Spinal cord (tissue), 10 donors: ENCODE measurements at places on chromosomes 13 and 19. TPM values are rescaled to one million over a fixed set of nuclear protein-coding genes. Genes with fewer than 3 reads are reported as not detected.

MYO1F gene
- polyA plus RNA-seq: 19.3 TPM

VMAC gene
- polyA plus RNA-seq: 4.7 TPM

ZNF615 gene
- 15.4 TPM for polyA plus RNA-seq

LIPE gene
- 29.4 TPM for polyA plus RNA-seq

SOX1 gene
- polyA plus RNA-seq: 8.0 TPM

IGFL1 gene
- not detected for polyA plus RNA-seq

ATP4B gene
- 2.6 TPM for polyA plus RNA-seq

ZBTB32 gene
- polyA plus RNA-seq: 0.14 TPM

VRK3 gene
- polyA plus RNA-seq: 48.1 TPM

JSRP1 gene
- polyA plus RNA-seq: 0.90 TPM

WDR62 gene
- 4.8 TPM for polyA plus RNA-seq

BEST2 gene
- not detected for polyA plus RNA-seq

ZNF700 gene
- polyA plus RNA-seq: 10.9 TPM

NALCN gene
- polyA plus RNA-seq: 24.9 TPM

GZMM gene
- polyA plus RNA-seq: 0.68 TPM

PALM gene
- polyA plus RNA-seq: 237 TPM

C19orf73 gene
- polyA plus RNA-seq: 2.3 TPM

KLK4 gene
- polyA plus RNA-seq: 1.9 TPM

TNFSF13B gene
- 1.5 TPM for polyA plus RNA-seq

KLK7 gene
- polyA plus RNA-seq: 0.38 TPM

ZNF225 gene
- polyA plus RNA-seq: 8.2 TPM

MISP gene
- 0.42 TPM for polyA plus RNA-seq

LYPD5 gene
- polyA plus RNA-seq: 7.3 TPM

PROZ gene
- 0.17 TPM for polyA plus RNA-seq

FCAR gene
- not detected for polyA plus RNA-seq

KLF12 gene
- polyA plus RNA-seq: 35.0 TPM
